Breast epithelium (tissue), 4 donors: ENCODE measurements at places on chromosomes 3 and 15. TPM values are rescaled to one million over a fixed set of nuclear protein-coding genes. Genes with fewer than 3 reads are reported as not detected.

GRCh38 chr3:17745894-17746293, 3.5 kb upstream of the TBC1D5 start:
- DNase-seq = no peak

DNA sequence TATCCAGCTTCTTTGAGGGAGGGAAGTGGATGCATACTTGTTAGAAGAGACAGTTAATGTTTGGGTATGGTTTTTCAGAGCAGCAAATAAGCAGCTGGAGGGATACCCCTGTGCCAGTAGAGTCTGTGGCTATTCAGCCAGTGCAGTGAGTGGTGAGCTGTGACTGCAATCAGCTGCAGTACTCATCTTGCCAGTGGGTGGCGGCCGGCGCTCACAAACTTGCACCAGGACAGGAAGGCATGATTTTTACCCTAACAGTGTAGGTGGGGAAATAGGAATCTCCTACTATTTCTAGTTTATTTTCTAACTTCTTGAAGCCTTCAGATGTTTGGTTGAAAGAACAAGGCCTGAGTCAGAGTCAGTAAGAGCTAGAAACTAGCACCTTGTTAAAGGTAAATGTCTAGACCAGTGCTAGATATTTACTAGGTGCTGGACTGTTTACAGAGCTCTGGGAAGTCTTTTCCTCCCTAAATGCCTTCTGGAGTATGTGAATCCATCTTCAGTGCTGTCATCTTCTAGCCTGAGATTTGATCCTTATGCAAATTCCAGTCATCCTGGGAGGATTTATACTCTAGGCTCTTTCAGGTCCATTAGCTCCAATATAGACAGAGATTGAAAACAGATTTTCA, 23.6 kb downstream of the TIMP4 start:
- peak; percentile 57 for DNase-seq

GRCh38 chr3:12724794-12725193, 34.3 kb downstream of the TMEM40 start:
- no peak for DNase-seq

GRCh38 chr15:64636556-64636955, 138.8 kb downstream of the RBPMS2 start:
- DNase-seq = no peak

GRCh38 chr3:4394048-4394447, 73.0 kb downstream of the SUMF1 start:
- DNase-seq = no peak

DNA sequence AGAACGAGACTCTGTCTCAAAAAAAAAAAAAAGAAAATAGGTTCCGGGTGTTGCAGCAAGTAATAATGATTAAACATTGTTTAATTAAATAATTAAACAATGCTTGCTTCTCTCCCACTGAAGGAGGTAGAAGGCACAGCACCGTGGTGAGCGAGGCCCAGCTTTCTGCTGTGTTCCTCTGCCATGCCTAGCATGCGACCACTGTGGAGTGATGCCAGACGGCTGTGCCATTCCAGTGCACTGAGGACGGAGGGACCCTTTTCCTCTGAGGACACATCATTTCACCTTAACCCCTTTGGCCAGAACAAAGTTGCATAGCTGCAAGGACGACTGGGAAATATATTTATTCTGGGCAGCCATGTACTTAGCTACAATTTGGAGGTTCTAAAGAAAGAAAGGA, 322.8 kb upstream of the TPRG1 start:
- no peak for DNase-seq

DNA sequence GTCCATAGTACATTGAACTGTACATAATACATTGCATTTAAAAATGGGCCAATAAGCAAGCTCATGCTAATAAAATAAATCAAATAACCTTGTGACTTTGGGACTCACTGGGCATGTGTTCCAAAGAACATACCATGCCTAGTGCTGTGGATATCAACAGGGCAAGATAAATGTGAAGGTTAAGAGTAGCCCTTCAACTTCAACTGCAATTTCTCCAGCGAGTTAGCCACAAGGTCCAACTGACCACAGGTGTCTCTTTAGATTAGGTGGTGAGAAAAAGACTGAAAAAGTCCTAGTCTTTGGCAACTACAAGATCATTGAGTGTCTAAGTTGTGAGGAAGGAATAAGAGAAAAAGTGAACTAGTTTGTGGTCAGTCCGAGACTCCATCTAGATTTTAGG, 78.3 kb upstream of the ATP11B start:
- DNase-seq = no peak

The ATP10A gene
- total RNA-seq = 7.2 TPM

The OIP5 gene
- 0.80 TPM for total RNA-seq

The FANCD2OS gene
- total RNA-seq = not detected

The ALDH1A3 gene
- 24.2 TPM for total RNA-seq

The CFAP100 gene
- total RNA-seq = not detected
